ENCODE measurements at places on chromosomes 1 and 21.

GRCh38 chr1:33176362-33176850, 5.4 kb downstream of the TRIM62 start:
- peak; percentile 85 for DNase-seq

GRCh38 chr1:156559086-156559796, 13.1 kb downstream of the IQGAP3 start:
- no peak for DNase-seq

- DNase-seq = no peak
Measured at GRCh38 chr1:183911285-183911684, 106.4 kb downstream of the RGL1 start.

DNA sequence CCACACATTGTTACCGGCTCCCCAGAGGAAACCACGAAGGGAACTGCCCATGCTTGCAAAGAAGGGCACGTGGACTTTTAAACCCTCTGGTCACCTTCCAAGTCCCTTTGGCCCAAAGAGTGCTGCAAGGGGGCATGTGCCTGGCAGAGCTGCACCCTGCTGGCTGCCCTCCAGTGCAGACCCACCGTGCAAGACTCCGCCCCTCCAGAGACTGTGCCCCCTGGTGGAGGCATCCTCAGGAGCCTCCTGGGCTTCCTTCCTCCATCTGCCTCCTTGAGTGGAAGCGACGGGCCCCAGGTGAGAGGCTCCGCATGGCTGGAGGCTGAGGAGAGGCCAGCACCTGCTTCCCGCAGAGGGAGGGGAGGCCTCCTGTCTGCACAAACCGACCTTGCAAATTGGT, 100.6 kb downstream of the CRYAA start:
- DNase-seq = no peak

DNA sequence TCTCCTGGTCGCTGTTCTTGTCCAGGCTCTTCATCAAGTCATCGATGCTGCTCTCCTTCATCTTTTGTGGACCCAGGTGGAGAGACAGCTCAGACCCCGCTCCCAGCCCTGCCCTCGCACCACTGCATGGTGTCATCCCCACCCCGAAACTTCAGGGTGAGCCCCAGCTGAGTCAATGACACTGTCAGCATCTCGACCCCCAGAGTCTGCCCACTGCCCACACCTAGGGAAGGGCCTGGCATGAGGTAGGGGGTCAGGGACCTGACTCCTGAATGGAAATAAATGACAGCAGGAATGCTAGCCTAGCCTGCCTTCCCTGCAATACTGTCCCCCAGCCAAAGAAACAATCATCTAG, 1.6 kb upstream of the S100A6 start:
- no peak for DNase-seq

DNA sequence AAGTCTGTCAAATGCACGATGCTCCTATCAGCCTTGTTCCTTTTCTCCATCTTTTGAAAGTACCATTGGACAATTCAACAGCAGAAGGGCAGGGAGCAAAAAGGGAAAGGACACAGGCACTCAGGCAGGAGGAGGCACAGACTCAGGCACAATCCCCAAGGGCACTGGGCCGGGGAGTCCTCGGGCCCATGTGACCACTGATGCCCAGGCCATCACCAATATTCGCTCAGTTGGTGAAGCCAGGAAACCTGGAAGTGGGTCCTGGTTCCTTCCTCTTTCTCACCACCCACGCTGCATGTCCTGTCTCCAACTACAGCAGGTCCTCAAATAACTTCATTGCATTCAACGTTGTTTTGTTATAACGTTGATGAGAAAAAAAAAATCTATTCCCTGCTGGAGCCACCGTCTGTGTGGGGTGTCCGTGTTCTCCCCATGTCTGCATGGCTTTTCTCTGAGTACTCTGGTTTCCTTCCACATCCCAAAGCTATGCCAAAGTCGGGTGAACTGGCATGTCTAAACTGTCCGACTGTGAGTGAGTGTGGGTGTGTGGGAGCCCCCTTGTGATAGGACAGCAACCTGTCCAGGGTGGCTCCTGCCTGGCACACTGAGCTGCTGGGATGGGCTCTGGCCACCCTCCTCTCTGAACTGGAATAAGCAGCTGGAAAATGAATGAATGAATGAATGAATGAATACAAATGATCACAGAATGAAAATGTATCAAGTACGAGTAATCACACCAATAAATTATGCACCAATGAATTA, 12.5 kb downstream of the NID1 start:
- no peak for DNase-seq

- no peak for DNase-seq
Measured at GRCh38 chr1:34268311-34268954, 91.7 kb downstream of the C1orf94 start.

DNA sequence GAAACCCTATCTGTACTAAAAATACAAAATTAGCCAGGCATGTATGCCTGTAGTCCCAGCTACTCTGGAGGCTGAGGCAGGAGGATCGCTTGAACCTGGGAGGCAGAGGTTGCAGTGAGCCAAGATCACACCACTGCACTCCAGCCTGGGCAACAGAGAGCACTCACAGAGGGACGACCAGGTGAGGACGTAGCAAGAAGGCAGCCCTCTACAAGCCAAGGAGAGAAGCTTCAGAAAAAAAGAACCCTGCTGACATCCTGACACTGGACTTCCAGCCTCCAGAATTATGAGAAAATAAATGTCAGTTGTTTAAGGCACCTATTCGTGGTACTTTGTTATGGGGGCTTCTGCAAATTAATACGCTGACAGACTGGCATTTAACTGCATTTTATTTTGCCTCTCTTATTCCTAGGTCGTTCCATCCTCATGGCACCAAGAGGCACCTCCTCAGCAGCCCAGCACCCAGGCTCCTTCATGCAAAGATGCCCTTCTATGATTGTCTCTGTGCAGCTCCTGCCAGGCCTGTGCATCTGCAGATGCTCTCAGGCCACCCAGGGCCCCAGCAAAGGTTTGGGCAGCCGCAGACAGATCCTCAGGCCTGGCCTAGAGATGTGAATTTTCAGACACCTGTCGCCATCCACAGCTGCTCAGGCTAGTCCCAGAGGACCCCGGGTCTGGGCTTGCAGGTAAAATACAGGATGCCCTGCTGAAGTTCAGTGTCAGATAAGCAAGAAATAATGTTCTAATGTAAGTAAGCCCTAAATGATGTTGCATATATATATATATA, 86.0 kb upstream of the COX20 start:
- no peak for DNase-seq

DNA sequence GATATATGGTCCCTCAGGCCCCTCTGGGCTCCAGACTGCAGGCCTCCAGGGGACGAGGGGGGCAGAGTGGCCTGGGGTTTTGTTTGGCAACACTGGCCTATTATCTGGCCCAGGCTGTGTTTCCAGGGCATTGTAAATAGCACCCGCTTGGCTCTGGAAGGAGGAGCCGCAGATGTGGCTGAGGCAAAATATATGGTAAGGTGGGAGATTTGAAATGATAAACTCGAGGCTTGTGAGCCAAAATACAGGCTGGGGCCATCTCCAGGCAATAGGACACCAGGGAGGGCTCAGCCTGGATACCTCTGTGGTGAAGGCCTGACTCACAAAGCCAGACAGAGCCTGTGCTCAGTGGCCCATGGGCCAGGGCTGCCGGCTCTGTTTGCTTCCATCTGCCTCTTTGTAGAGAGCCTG, 14.0 kb downstream of the NAV1 start:
- no peak for DNase-seq

- no peak for DNase-seq
Measured at GRCh38 chr21:17777072-17777765, 41.9 kb downstream of the C21orf91 start.

GRCh38 chr1:208117409-208117808, 126.8 kb downstream of the PLXNA2 start:
- no peak for DNase-seq

DNA sequence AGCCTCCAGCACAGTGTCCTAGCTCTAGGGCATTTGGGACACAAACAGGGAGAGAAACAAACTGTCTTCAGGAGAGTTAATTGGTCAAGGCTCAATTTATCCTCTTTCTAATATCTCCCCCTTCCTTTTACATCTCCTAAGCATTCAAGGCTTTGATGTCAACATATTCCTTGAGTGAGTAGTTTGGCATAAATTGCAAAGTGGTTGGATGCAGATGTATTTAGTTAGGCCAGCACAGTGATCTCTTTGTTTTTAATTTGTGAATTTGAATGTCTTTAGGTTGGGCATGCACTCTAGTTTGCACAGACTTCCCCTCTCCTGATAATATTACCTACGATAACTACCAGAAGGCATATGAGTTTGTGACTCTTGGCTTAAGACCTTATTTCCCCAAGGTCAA, 12.5 kb upstream of the OLFML2B start:
- no peak for DNase-seq

GRCh38 chr1:46582972-46583371, 21.1 kb downstream of the MKNK1 start:
- DNase-seq = no peak

GRCh38 chr1:208194944-208195343, 49.2 kb downstream of the PLXNA2 start:
- no peak for DNase-seq

GRCh38 chr1:24551290-24551959, 4.5 kb upstream of the NCMAP start:
- DNase-seq = no peak

DNA sequence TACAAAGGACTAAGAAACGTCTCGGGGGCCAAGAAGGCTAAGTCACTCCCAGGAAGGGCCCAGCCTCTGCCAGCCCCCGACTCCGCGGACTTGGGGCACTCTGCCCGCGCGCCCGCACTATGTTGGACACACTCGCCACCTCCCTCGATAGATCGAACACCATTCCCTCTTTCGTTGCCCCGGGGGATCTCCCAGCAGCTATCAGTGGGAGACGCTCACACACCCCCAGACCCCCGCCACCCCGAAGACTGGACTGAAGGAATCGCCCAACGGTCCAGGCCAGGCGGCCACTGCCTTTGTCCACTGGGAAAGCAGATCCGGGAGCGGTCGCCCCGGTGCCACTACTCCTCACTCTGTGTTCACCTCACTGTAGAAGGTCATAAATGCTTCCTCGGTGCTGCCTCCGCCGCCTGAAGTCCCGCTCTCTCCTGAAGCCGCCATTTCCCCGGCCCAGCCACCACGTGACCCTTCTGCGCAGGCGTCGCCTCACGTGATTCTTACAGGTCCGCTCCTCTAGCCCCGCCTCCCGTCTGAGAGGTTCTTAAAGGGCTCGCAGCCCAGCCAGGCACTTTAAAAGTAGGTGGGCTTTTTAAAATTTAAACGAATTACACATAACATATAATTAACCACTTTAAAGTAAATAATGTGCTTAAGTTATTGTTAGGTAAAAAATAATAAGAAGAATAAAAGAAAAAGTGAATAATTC, at the start of gene DNAJC8:
TSS of gene DNAJC8 (minus strand) at position 472 of the 706 bp plus-strand sequence. CDS start at position 441, 31 bp downstream.
- DNase-seq = peak; percentile 34

DNA sequence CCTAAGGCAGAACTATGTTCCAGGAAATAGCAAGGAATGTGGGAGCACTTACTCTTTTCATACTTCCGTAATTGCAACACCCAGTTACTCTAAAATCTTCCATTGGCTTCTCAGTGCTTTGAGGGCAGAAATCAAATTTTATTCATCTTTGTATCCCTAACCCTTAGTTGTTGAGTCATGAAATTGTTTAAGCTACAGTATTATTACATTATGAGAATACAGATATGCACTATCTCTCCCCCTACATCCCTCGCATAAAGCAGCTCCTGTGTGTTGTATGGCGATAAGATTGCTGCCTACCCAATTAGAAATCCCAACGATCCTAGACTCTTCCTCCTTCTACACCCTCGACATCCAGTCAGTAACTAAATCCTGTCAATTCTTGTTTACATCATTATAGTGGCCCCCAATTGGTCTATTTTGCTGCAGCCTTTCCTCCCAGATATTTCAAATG, 2.6 kb downstream of the AIDA start:
- DNase-seq = no peak

DNA sequence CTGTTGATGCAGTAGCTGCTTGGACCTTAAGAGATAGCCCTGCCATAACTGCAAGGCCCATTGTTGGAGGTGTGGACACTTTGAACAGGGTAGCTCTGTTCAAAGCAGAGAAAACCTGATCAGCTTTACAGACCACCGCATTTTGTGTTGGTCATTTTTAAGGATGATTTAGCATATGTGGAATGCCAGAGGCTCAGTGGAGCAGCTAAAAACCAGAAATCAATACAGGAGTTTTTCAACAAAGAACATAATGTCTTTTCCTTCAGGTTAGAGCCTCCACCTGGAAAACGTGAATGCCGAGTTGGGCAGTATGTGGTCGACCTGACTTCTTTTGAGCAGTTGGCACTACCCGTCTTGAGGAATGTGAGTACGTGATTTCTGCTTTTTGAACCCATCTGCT, 5.7 kb downstream of the NTPCR start:
- no peak for DNase-seq

DNA sequence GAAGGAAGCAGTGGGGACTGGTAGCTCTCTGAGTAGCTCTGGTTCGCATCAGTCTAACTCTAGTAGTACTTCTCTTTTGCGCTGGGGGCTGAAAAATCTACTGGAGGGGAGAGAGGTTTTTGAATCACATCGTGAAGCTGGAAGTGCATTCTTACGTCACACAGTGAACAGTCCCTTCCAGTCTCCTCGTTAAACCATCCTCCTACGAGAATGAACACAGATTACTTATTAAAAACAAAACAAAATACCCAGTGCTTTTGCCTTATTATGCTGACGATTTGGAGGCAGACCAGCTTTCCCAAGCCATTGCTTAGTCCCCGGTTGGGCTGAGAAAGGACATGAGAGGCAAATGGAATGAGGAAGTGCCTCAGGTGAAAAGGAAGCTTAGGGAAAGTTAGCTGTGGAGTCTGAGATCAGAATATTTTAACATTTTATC, 16.1 kb downstream of the HUNK start:
- no peak for DNase-seq
